Fibroblast of skin of right quadriceps (primary cell): ENCODE measurements at places on chromosomes 13 and 19.

- no peak for DNase-seq
These were observed 141.7 kb upstream of the GJB6 start for GRCh38 chr13:20373861-20374260.

- peak; percentile 74 for DNase-seq
These were observed 33.6 kb upstream of the NANOS3 start for GRCh38 chr19:13843104-13843921.

- DNase-seq: no peak
These were observed 2.1 kb downstream of the SPATA13 start for GRCh38 chr13:24162604-24163003.

GRCh38 chr19:38661996-38662395 is 14.5 kb downstream of the ACTN4 start:
- no peak for DNase-seq

- no peak for DNase-seq
These were observed 856.7 kb upstream of the SLITRK1 start for GRCh38 chr13:84739021-84739420.

DNA sequence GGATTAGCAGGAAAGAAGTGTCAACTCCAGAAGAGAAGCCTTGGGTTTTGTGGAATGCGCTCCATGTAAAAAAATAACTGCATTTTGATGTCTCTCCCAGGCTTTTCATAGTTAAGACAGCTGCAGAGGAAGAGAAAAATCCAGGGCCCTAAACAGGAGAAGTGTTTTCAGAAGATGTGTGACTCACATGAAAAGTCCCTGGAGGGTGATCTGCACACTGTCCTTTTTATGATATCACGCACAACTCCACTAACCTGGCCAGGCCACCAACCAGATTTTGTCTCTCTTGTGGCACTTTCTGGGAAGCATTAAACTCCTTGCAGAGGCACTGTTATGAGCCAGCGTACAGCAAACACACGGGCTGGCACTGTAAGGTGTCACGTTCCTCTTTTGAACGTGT is 267.3 kb downstream of the FGF9 start:
- no peak for DNase-seq

- no peak for DNase-seq
These were observed 10.9 kb downstream of the KLC3 start for GRCh38 chr19:45351401-45351952.
